OCI-LY7 (cell line): ENCODE measurements at places on chromosomes 1 and 21.

- peak; percentile 73 for DNase-seq
These were observed 63.1 kb downstream of the PTPRC start for GRCh38 chr1:198701766-198702539.

DNA sequence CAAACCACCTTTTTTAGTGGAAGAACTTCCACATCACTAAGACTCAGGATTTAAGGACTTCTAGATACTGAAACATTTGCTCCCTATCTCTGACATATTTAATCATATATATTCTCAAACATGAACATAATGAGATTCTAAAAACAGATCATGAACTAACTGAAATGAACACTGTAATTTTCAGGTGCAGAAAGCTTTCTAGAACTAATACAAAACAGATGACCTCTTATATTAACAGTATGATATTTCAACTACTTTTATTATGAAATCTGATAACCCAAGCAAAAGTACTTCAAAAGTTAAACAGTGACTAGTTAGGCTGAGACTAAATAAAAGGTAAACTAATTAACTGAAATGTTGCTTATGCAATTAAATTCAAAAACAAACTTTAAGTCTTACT lies 157.5 kb downstream of the COP1 start:
- DNase-seq = no peak

GRCh38 chr1:160357286-160358002 lies 9.4 kb upstream of the NHLH1 start:
- no peak for DNase-seq

- DNase-seq = no peak
These were observed 25.5 kb upstream of the CAP1 start for GRCh38 chr1:40014812-40015594.

DNA sequence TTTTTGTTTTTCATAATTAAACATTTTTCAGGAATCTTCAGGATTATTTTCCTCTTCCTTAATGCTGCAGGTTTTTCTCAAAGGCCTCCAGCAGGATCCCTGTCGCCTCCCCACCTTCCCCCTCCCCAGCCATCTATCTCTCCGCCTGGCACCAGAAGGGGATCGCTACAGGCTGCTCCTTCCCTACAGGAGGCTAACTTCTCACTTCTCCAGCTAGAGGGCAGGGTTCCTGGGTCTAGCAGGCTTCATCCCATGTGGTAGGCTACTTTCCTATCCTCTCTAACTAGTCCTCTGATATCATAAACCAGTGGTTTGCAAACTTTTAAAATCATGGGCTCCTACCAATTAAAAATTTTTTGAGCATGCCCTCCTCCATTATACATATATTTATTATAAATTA lies 104.1 kb downstream of the KCNN3 start:
- DNase-seq = peak; percentile 25

DNA sequence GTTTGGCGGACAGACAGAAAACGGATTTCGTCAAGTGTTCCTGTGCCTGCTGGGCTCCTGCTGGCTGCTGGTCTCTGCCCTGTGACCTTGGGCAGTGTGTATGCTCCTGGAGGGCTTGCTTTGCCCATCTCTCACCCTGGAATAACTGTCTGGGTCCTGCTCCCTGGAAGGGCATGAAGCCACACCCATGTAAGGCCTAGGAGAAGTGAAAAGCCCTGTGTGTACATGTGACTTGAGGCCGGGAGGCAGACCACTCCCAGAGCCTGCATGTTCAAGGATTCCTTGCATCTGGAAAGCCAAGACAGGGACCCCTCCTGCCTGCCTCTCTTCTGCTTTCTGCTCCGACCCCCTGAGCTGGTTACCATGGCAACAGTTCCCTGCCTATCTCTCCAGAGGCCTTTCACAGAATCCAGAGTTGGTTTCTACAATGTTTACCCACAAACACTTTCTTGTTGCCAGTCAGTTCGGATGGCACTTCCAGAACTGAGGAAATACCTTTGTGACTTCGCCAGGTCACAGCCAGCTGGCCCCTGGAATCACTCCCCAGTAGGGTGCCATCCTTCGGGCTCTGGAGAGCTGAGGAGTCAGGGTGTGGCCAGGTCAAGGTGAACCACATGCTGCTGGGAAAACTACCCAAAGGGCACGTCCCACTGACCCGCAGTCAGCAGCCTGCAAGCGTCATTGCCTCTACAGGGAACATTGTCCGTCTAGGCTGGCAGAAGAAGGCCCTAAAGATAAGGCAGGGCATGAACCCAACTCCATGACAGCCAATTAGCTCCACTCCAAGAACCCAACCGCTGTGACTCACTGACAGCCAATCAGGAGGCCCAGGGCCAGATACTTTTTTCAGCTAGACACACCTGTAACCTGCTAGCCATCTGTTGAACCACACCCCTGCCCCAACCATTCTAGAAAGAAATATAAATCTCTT lies 14.7 kb upstream of the GPR37L1 start:
- DNase-seq = no peak

DNA sequence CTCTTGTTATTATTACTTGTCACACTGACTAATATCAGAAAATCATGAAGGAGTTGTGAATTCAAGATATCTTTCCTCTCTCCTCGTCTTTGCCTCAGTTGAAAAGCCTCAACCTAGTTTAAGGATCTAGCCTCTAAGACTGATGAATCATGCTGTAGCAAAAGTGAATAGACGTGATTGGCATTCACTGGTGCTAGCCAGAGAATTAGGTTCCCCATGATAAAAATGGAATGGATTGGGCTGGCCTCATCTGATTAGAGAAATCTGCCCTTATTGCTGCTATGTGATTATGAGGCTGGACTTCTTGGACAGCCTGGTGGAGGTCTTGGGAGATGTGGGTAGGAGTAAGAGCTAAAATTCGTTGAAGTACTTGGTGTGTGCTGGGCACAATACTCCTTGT lies 208.2 kb downstream of the BACH1 start:
- no peak for DNase-seq

DNA sequence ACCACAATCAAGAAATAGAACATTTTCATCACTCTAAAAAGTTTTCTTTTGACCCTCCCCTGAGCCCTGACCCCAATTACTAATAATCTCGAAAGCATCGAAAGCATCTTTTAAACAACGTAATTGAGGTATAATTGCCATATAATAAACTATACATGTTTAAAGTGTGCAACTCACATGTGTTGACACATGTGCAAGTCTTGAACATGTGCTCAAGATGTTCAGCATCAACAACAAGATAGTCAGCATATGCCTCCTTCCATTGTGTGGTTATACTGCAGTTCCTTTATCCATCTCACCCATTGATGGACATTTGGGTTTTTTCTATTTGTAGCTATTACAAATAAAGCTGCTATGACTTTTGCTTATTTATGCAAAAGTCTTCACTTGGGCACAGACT lies 90.7 kb downstream of the RIPK4 start:
- no peak for DNase-seq

- no peak for DNase-seq
These were observed 38.9 kb downstream of the HHAT start for GRCh38 chr1:210367566-210367965.

DNA sequence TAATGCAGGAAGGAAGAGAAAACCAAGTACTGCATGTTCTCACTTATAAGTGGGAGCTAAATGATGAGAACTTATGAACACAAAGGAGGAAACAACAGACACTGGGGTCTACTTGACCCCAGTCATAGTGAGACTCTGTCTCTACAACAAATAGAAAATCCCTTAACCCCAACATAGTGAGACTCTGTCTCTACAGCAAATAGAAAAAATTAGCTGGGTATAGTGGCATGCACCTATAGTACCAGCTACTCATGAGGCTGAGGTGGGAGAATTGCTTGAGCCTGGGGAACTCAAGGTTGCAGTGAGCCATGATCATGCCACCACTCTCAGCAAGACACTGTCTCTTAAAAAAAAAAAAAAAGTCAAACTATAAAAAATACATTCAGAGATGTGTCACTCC lies 42.7 kb downstream of the GIPC2 start:
- no peak for DNase-seq

DNA sequence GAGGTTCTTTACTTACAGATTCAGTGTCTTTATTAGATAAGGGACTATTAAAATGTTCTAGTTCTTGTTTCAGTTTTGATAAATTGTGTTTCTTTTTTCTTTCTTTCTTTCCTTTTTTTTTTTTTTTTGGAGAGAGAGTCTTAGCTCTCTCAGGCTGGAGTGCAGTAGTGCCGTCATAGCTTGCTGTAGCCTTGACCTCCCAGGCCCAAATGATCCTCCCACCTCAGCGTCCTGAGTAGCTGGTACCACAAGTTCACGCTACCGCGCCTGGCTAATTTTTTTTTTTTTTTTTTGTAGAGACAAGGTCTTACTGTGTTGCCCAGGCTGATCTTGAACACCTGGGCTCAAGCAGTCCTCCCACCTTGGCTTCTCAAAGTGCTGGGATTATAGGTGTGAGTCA lies 76.6 kb downstream of the TMEM200B start:
- no peak for DNase-seq

DNA sequence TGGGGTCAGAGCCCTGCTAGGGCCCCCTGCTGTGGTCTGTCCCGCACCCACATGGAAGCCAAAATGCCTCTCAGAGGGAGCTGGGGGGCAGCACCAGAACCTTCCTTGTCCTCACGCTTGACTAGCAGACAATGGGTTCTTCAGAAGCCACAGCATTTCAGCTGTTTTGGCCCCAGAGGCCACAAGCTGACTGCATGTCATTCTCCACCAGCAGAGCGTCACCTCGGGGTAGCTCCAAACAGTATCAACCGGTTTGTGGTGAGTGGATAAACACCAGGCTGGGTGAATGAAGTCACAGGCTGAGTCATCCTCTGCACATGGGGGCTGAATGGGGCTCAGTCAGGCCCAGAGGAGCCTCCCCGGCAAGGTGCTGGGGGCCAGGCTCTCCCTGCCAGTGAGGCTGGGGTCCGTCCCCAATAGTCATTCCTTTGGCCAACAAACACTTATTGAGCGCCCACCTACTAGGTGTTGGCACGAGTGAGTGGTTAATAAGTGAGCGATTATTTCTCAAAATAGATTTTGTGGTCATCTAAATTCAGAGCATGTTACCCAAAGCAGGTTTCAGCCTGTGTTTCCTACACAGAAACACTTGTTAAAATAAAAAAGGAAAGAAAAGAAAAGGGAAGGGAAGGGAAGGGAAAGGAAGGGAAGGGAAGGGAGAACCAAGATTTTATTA lies 9.1 kb downstream of the OLIG1 start:
- DNase-seq = no peak

- no peak for DNase-seq
These were observed 48.6 kb downstream of the WNT2B start for GRCh38 chr1:112557385-112557784.

DNA sequence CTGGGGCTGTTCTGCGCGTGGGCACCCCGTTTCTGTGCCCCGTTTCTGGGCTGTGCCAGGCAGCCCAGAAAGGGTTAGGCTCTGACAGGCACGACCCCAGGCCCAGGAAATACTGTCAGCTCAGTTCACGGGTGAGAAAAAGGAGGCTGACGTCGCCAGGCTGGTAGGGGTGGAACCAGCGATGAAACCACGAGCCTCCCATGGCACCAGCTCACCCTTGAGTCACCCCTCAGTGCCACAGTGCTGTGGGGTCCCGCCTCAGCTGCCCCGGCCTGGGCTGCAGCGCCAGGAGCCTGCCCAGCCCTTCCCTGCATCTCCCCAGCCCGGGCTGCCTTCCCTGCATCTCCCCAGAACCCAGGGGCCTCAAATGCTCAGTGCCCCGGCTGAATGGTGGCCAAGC lies 11.5 kb downstream of the MEGF6 start:
- DNase-seq = no peak

GRCh38 chr1:20719871-20720620 lies 2.2 kb upstream of the KIF17 start:
- DNase-seq = no peak

GRCh38 chr1:13607002-13607401 lies 23.4 kb downstream of the PDPN start:
- no peak for DNase-seq

GRCh38 chr1:207202480-207202879 lies 98.4 kb downstream of the C4BPA start:
- DNase-seq = no peak

GRCh38 chr1:17606826-17607440 lies 67.4 kb downstream of the ARHGEF10L start:
- DNase-seq = peak; percentile 63

GRCh38 chr1:59128239-59128736 lies 168.6 kb upstream of the FGGY start:
- no peak for DNase-seq

DNA sequence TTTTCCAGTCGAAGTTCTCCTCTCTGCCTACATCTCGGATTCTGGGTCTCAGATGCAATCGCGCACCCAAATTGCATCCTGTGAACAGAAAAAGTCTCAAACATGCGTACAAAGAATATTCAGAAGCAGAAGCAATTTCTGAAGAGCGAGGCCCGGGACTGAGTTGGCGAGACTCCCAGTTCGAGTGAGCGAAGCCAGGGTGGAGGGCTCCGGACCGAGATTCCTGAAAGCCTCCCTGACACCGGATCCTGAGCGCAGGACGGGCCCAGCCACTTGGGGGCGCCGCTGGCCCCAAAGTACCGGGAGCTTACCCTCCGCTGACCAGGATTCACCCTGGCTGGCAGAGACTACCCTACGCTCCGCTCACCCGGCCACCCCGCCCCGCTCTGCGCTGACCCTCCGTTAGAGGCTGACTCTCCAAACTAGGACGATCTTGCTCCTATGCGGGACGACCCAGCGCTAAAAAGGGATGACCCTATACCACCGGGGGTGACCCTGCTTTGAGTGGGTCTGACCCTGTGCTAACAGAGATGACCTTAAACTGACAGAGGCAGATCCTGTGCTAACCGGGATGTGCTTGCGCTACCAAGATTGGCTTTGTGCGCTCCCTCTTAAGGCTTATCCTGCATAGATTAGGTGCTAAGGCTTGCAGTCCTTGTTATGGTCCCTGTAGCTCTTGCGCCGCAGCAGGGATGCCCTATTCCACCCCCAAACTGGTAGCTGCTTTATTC lies 12.1 kb downstream of the FOXD2 start:
- DNase-seq = no peak

DNA sequence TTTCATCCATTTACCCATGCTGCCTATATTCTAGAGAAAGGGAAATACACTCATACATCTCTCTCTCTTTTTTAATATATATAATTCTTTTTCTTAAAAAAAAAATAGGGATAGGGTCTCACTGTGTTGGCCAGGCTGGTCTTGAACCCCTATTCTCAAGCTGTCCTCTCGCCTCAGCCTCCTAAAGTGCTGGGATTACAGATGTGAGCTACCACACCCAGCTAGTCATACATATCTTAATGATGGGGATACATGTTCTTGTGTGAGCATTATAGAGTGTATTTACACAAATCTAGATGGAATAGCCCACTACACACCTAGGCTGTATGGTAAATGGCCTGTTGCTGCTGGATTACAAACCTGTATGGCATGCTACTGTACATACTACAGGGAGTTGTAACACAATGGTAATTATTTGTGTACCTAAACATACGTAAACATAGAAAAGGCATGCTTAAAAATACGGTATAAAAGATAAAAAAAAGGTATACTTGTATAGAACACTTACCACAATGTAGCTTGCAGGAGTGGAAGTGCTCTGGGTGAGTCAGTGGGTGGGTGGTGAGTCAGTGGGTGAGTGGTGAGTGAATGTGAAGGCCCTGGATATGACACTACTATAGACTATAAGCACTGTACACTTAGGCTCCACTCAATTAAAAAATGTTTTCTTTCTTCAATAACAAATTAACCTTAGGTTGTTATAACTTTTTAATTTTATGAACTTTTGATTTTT lies 72.9 kb downstream of the IVNS1ABP start:
- DNase-seq = no peak
